ENCODE measurements at places on chromosomes 7 and 10.

GRCh38 chr7:44617225-44617890 is 10.9 kb downstream of the OGDH start:
- no peak for DNase-seq

- no peak for DNase-seq
These were observed 5.3 kb upstream of the COL1A2 start for GRCh38 chr7:94389381-94389780.

- no peak for DNase-seq
These were observed 141.9 kb downstream of the CUX1 start for GRCh38 chr7:101959342-101959741.

- DNase-seq, result no peak
These were observed 11.4 kb upstream of the ECHDC3 start for GRCh38 chr10:11730779-11731178.

- DNase-seq, result no peak
These were observed 26.0 kb upstream of the PLCE1 start for GRCh38 chr10:93967756-93968155.

DNA sequence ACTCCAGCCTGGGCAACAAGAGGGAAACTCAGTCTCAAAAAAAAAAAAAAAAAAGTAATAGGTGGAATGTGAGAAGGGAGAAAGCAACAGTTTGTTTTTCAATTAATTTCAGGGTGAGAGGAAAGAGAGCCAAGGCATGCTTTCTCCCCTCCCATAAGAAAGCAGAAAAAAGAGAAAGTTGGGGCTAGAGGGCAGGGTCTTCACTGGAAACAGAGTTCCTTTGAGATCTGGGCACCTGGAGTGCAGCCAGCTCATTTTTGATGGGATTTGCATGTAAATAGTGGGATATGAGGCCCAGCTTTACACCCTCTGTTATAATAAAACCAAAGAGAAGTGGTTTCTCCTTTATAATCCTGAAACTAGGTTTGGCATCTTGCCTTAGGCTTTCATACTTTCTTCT is 13.8 kb upstream of the STOX1 start:
- no peak for DNase-seq

- peak; percentile 37 for DNase-seq
These were observed at the start of gene FGFR2 for GRCh38 chr10:121598263-121599249. FGFR2 (minus strand) TSS chr10:121598444; CDS start chr10:121593817, 4,627 bp downstream.

- no peak for DNase-seq
These were observed 399.3 kb downstream of the PPP1R3A start for GRCh38 chr7:113519472-113519871.

GRCh38 chr7:156772725-156773124 is 120.3 kb downstream of the LMBR1 start:
- DNase-seq, result no peak

DNA sequence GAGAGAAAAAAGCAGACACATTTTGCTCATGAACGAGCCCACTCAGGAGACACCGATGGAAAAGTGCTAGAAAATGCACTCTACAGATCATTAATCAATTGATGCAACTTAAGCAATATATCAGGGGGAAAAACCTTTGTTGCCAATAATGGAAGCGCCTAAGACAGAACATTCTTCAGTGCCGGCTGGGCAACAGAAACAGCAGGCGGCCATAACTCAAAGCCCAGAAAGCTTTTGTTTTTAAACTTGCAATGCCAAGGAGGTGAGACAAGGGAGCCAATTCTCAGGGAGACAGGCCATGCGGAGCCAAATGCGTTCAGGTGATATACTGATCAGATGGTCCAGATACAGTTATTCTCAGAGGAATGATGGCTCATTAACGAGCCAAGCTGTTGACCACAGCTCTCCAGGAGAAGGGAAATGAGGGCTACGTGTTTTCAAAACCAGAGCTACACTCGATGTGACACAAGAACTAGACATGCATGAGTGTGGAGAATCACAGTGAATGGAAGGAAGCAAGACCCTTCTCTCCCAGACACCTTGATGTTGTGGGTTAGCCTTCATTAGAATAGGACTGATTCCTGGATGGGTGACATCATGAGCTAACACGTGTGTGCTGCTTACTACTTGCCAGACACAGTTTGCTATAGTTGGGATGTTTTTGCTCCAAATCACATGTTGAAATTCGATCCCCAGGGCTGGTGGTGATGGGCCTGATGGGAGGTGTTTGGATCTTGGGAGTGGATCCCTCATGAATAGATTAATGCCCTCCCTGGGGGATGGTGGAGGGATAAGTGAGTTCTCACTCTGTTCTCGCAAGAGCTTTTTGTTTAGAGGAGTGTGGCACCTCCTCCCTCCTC is 79.1 kb upstream of the KCNMA1 start:
- no peak for DNase-seq

DNA sequence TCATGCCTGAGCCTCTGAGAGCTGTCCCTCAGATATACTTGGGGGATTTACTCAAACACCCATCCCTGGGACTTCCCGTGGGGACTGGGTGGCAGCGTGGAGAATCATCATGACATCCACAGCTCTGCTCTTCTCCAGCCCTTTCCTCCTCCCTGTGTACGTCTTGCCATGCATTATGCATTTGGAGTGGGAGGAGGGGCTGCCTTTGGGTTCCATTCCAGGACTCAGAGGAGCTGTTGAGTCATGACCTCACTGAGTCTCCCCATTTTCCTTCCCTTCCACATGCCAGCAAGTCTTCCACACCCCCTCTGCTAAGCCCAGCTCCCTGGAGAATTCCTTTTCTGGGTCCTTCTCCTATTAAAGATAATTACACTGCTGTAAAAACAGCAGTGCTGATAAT is 480.7 kb downstream of the SORCS3 start:
- DNase-seq, result no peak

GRCh38 chr7:118305671-118306070 is 81.2 kb downstream of the ANKRD7 start:
- no peak for DNase-seq

- DNase-seq, result no peak
These were observed 222.9 kb downstream of the CAMK1D start for GRCh38 chr10:12572281-12572680.

DNA sequence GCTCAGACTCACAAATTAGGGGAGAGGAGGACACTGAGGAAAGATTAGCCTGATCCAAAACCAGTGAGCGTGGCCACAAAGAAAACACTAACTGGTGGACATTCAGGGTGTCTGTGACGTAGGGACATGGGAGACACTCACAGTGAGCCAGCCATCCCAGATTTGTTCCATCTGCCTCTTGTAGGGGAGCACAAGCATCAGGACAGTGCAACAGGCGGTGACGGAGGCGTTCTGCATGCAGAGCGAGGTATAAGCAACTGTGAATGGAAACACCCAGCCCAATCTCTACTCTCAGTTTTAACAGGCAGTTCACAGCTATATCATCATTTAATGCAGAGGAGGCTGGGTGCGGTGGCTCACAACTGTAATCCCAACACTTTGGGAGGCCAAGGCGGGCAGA is 52.8 kb upstream of the TOMM7 start:
- no peak for DNase-seq

DNA sequence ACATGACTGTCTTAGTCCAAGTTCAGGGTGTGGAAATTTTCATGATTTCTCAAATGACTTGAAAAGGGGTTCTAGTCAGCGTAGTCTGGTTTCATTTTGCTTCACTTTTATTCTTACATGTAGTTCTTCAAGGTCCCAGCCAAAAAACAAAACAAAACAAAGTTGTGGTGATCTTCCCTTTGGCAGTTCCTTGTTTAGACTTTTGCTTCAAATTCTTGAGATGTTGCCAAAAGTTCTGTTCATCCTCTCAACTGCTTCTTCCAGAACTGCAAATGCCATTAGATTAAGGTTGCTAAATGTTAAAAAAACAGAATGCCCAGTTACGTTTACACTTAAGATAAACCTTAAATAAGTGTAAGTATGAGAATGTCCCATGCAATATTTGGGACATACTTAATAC is 370.8 kb upstream of the LRRTM3 start:
- no peak for DNase-seq

DNA sequence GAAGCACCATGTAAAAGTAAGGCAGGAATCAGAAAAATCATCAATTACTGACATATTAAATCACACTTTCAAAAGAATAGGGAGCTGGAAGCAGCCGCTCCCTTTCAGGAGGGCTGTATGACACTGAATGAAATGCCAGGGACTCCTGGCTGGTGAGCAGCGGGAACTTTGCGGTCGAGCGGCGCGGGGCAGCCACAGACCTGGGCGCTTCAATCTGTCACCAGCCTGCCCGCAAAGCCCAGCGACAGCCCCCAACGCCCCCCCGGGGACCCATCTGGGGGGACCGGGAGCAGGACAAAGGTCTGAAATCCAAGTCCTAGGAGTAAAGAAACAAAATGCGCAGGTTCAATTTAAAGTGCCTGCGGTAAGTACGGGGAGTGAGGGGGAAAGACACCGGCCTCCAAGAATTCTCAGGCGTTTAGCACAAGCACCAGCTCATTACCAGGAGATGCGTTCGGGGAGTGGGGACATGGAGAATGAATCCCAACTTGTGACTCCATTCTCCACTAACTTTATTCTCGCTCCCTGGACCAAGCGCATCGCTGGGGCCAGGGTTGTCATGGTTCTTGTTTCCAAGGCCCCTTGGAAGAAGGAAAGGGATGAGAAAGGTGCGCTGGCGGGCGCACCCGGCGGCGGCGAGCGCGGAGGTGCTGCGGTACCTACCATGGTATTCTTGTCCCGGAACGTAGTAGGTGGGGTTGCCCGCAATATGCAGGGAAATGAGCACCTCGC is 824 bp downstream of the RELN start:
- no peak for DNase-seq

DNA sequence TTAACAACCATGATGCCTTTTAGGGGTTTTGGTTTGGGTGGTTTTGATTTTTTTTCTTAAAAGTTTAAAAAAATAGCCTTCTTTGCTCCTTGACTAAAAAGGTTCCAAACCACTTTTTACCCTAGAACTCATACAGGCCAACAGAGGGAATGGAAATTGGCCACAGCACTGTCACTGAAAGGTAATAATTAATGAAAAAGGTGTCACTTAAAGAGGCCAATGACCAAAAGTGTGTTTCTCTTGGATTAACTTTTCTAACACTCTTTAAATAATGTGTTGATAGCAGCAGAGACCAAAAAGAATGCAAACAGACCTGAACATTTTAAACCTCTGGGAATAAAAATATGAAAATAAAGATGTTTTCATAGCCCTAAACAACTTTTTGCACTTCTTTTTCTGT is 221.1 kb upstream of the TCF7L2 start:
- DNase-seq, result no peak

DNA sequence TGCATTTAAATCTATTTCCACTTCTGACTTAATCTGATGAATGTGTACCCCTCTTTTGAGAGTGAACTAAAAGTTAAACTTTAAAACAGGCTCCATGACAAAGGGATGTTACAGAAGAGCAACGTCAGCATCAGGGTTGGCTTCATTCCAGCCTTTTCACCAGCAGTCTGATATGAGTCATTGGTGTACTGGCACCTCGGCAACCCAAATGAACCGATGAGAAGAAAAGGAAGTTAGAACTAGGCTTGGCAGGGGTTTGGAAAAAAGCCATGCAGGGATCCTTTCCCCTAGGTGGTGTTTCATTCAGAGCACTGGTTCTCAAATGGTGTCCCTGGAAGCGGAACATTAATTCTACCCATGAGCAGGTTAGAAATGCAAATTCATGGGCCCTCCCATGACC is 53.6 kb downstream of the SEC61G start:
- no peak for DNase-seq
